ENCODE measurements at places on chromosomes 13 and 19.

DNA sequence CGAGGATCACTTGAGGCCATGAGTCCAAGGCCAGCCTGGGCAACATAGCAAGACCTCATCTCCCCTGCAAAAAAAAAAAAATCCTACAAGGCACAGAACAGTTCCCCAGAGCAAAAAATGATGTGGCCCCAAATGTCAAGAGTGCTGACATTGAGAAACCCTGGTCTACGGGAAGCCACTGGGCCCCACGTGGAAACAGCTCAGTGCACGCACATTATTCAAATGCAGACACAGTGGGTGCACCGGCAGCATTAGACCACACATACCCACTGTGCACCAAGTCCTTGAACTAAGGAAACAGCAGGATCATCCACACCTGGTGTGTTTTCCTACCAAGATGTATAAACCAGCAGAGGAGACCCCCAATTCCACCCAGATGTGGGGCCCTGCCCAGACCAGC, 35.0 kb upstream of the ADGRE5 start:
- DNase-seq: no peak

GRCh38 chr19:32168606-32169005, 176.8 kb upstream of the ZNF507 start:
- peak; percentile 3 for DNase-seq

DNA sequence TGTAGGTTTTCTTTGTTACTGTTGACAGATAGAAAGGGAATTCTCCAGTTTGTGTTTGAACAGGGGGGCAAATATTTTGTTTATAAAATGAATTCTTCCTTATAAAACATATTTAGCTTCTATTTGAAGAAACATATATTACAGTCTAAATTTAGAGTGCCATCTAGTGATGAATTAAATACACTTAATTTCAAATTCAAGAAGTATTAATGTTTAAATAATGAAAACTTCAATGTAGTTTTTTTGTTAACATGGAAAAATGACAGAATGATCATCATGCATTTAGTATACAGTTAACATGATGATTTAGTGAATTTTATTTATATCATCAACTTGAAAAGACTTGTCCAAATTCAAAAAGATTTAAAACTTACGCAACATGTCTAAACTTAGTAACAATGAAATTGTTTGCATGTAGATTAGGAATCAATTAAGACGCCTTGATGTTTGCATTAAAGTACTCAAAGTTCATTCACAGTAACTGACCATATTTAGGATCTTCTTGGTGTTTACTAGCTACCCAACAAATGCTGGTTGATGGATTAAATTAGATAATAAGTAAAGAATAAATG, 765.9 kb upstream of the SLITRK1 start:
- no peak for DNase-seq

DNA sequence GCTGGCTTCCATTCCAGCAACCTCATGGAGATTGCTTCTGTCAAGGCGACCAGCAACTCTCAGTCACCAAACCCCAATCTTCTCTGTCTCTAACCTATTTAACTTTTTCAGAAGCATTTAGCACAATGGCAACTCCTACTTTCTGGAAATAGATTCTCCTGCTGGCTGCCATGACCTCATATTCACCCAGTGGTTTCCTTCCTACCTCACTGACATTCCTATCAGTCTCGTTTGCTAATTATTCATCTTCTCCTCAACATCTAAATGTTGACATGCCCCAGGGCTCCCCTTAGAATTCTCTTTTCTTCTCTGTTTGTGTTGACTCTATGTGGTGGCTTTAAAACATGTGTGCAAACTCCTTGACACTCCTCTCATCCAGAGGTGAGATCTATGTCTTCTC, 106.7 kb downstream of the OLFM4 start:
- no peak for DNase-seq

- DNase-seq: no peak
Measured at GRCh38 chr13:23025864-23026608, 154.7 kb upstream of the SGCG start.

DNA sequence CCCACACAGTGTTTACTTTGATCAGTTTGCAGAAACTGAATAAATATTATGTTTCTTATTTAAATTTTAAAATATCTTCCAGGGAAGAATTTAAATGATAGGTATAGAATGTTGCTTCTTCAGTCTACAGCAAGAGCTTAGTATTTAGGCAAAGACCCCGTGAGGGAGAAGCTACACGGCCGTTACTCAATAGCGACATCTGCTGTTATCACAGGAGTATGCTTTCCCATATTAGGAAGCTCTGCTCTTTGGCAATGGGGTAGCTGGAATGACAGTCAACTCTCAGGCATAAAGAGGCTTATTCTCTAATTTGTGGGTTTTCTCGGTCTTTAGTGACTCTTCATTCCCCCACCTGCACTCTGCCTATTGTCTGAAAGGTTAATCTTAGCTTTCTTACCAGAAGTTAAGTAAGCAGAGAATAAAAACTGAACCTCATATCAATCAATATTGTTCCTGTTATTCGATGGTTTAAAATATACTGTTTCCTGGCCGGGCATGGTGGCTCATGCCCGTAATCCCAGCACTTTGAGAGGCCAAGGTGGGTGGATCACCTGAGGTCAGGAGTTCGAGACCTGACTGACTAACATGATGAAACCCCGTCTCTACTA, 13.2 kb upstream of the LHFPL6 start:
- DNase-seq: peak; percentile 82

- peak; percentile 40 for DNase-seq
Measured at GRCh38 chr19:1244693-1245451, 3.3 kb downstream of the ATP5F1D start.

- no peak for DNase-seq
Measured at GRCh38 chr13:113566227-113566561, 18.4 kb upstream of the TFDP1 start.

GRCh38 chr19:21677696-21678418, 89.5 kb downstream of the ZNF100 start:
- DNase-seq: no peak

GRCh38 chr13:21395953-21396352, 63.1 kb downstream of the ZDHHC20 start:
- no peak for DNase-seq

- no peak for DNase-seq
Measured at GRCh38 chr19:55446060-55446459, 3.0 kb upstream of the SHISA7 start.

GRCh38 chr19:34310494-34310981, 54.5 kb upstream of the GPI start:
- DNase-seq: no peak

DNA sequence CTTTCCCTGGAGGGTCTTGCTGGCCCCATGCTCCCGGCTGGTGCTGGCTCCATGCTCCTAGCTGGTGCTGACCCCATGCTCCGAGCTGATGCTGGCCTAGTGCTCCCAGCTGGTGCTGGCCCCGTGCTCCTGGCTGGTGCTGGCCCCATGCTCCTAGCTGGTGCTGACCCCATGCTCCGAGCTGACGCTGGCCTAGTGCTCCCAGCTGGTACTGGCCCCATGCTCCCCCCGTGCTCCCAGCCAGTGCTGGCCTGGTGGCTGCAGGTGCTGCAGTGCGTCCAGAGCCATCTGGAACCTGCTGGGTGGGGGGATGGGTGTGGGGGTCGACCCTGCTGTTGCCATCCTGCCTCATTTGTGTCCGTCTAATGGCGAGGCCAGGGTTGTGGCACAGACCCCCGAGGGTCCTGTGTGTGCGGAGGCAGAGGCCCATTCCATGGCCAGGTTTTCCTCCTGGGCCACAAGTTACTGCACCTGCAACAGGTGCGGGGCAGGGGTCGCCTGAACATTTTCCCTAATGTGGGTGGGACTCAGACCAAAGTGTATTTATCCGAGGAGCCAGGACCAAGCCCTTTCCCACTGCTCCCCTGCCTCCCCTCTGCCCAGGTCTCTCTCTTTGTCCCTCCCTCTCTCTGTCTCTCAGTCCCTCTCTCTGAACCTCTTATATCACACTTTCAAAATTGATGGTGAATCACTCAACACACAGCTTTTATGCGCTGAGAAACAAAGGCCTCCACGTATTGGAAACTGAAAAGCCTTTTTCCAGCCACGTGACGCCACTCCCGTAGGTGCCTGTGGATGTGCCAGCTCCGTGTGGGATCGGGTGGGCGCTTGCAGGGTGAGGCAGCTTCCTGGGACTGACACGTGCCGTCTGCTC, 45.1 kb downstream of the MCF2L start:
- DNase-seq: no peak

DNA sequence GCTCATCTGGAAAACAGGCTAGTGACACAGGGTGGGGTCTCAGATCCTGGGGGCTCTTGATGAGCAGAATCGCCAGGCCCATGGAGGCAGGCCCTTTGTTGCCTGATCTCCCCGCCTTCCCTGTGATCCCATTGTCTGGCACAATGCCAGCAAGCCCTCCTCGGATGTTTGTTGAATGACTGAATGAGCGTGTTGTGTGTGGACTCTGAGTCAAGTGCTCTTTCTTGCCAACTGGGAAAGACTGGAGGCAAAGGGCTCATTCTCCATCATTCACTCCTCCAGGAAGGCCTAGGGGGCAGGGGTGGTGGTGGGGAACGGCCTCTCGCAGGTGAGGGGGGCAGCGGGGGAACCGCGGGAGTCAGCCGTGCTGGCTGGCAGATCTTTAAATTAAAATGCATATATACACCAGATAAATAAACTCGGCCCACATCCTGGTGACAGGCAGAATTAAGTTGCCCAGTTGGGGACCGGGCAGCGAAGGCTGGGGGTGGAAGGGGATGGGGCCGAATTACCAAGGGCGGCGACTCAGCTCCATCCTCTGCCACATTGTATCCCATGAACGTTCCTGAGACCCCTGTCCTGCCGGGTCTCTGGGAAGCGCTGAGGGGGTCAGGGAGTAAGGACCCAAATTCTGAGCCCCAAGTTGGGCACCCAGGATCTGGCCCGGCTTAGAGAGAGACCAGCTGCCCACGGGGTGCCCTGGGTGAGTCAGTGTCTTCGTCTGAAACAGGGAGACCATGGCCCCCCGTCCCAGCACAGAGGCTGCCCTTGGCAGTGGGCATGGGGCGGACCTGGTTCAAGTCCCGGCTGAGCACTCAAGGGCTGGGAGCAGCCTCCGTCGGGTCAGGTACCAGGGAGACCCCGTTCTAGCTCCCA, 24.5 kb downstream of the EFNA2 start:
- DNase-seq: no peak

DNA sequence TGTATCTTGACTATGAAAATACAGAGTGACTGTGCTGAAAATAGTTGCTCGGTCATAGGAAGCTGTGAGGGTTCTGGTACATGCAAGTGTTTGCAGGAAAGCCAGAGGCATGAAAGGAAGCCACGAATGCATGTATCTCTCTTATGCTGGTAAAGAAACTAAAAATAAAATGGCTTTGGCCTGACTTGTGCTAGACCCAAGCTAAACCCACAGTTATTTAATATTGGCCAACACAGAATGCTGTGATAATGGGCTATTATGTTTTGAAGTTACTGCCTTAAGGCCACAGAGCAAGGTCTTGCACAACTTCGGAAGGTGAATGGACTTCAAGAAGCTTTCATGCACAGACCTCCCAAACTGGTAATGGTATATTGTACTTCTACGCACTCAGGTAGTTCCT, 518.2 kb upstream of the HTR2A start:
- DNase-seq: peak; percentile 20

- DNase-seq: no peak
Measured at GRCh38 chr19:54178581-54179261, 5.8 kb upstream of the TMC4 start.

DNA sequence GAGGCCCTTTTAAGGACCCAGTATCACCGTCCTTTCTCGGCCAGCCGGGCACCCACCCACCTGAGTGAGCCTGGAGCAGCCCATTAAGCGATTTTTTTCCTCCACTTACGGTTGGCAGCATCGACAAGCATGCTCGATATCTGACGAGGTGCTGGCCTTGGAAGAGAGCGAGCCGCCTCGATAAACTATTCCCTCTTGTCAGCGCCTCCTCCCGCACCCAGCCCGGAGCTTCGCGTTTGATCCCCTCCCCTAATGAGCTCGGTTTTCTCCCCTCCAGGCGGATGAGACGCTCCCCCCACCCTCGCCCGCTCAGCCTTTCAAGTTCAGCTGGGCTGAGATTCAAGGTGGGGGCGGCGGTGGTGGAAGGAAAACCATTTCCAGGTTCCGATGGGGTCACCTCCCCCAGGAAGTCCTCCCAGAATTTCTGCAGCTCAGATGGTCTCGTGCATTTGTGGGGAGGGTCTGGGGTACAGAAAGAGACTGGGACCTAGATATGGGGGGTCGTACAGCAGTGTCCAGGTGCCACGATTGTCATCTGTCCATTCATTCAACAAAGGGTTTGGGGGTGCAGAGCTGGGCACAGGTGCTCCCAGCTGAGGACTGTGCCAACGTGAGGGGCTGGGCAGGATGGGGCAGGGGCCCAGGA, 18.9 kb upstream of the ONECUT3 start:
- DNase-seq: no peak

DNA sequence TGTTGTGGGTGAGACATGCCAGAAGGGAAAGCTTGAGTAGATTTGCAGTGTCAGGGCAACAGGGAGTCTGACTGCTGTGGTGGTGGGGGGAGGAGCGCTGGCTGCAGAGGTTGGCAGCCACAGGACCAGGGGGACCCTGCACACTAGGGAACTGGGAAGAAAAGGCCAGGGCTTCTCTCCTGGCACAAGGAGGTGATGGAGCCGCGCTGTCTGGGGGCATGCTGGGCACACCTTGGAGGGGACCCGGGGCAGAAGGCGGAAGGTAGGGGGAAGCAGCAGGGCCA, 13.9 kb upstream of the EPHX3 start:
- no peak for DNase-seq

DNA sequence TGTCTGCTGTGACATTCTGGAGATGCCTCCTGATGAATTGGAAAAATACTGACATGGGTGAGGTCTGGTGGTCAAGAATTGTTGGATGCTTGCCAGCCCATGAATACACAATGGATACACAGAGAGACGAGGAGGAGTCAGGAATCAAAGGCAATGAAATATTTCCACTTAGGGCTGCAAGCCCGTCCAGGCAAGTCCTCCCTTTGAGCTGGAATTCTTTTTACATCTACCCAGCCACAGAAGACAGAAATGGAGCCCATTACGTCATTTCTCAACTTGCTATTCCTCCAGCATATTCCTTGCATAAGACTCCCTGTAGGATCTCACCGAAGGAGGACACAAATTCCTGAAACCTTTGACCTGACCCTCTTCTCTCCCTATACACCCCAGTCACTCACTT, 15.7 kb upstream of the IGFL4 start:
- DNase-seq: no peak

DNA sequence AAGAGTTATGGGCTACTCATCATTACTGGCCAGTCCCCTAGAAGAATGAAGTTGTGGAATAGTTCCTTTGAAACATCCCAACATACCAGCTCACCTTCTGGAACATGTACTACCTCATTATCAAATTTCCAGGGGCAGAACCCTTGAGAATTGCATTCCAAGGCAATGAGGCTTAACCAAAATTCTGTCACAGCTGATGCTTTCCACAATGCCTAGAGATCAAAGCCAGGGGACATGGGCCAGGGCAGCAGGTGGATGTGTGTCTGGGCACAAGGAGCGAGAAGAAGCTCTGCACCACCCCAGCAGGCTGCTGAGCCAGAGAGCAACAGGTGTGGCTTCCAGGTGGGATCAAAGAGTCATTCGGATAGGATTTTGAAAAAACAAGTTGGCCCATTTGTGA, 362.1 kb downstream of the EFNB2 start:
- DNase-seq: peak; percentile 17
